ENCODE measurements at places on chromosomes 11 and 22.

GRCh38 chr11:129012880-129013279 lies 70.2 kb upstream of the TP53AIP1 start:
- DNase-seq, result no peak

DNA sequence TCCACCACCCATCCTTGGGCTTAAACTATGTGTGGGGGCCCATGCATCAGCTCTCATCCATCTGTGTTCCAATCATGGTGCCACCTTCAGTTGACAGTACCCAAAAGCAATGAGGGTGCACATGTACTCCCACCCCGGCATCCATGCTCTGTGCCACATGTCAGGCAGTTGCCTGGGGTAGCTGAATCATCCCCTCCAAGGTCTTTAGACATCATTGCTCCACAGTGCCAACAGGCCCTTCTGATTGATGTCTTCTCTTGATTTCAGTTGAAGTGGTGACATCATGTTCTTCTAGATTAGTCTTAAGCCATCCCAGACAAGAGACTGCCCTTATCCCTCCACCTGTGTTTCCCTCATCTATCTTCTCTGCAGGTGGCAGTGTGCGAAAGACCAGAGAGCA lies 42.5 kb downstream of the TMPRSS5 start:
- DNase-seq, result no peak

GRCh38 chr11:75429902-75430713 lies 2.9 kb downstream of the KLHL35 start:
- no peak for DNase-seq

DNA sequence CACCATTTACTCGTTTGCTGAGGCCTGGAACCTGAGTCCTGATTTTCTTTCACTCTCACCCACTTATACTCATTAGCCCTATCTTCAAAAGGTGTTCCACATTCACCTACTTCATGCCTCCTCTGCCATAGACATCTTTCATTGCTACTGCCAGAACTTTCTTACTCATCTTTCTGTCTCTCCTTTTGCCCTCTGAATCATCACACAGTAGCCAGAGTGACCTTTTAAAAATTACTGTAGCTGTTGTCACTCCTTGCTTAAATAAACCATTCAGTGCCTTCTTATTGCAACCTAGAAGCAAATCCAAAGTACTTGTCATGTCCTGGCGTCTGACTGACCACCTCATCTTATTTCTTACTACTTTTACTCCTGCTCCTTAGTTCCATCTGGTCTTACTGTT lies 38.2 kb downstream of the ATXN10 start:
- no peak for DNase-seq

GRCh38 chr11:114447892-114448291 lies 8.6 kb downstream of the REXO2 start:
- no peak for DNase-seq

GRCh38 chr11:16890442-16890841 lies 123.8 kb downstream of the PLEKHA7 start:
- no peak for DNase-seq

- DNase-seq, result no peak
Observed at GRCh38 chr11:45677770-45678512, 12.5 kb upstream of the CHST1 start.

- DNase-seq, result no peak
Observed at GRCh38 chr11:13776134-13776815, 107.8 kb downstream of the FAR1 start.

- no peak for DNase-seq
Observed at GRCh38 chr11:44351006-44351660, 41.2 kb upstream of the ALX4 start.

- DNase-seq, result no peak
Observed at GRCh38 chr11:133971881-133972280, 15.1 kb upstream of the IGSF9B start.

- no peak for DNase-seq
Observed at GRCh38 chr11:88169471-88169870, 5.8 kb downstream of the RAB38 start.

DNA sequence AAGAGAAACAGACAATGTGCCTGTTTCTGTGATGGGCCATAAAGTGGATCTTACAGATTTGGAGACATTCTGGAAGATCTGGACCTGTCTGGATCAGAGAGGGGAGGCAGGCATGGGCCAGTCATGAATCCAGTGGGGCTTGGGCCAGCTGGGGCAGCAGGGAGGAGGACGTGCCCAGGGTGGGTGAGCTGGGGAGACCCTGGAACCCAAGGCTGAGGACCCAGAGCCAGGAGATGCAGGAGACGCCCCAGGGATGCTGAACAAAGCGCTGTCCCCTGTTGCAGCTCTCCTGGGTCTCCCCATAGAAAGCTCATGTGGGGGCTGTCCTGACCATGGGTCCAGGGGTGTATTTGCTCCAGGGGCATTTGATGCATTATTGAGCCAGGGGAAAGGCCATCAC lies 1.5 kb upstream of the APOBEC3A start:
- DNase-seq, result no peak

GRCh38 chr22:40310081-40310767 lies 36.1 kb upstream of the ADSL start:
- DNase-seq, result no peak

- DNase-seq, result no peak
Observed at GRCh38 chr22:39312410-39312809, 7.0 kb downstream of the RPL3 start.

GRCh38 chr22:31275576-31275975 lies 16.7 kb downstream of the PIK3IP1 start:
- DNase-seq, result no peak

- DNase-seq, result no peak
Observed at GRCh38 chr11:134242376-134242775, 10.8 kb downstream of the THYN1 start.

- DNase-seq, result no peak
Observed at GRCh38 chr22:30893434-30894370, 74.9 kb downstream of the MORC2 start.

- DNase-seq, result no peak
Observed at GRCh38 chr11:2533587-2534133, 88.9 kb downstream of the KCNQ1 start.

- DNase-seq, result no peak
Observed at GRCh38 chr11:36722421-36722820, 124.4 kb upstream of the RAG2 start.

GRCh38 chr11:15750535-15751308 lies 605.6 kb downstream of the SOX6 start:
- DNase-seq, result no peak

- DNase-seq, result no peak
Observed at GRCh38 chr11:19952116-19952605, 208.1 kb downstream of the DBX1 start.

DNA sequence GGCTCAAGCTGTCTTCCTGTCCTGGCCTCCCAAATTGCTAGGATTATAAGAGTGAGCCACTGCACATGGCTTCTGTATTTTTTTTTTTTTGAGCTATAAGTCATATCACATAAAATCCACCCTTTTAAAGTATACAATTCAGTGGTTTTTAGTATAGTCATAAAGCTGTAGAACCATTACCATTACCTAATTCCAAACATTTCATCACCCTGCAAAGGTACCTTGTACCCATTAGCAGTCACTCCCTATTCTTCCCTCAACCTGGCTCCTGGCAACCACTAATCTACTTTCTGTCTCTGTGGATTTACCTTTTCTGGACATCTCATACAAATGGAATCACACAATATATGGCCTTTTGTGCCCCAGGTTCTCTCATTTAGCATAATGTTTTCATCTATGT lies 84.5 kb downstream of the MTMR3 start:
- DNase-seq, result no peak

GRCh38 chr11:35380603-35381002 lies 38.8 kb downstream of the SLC1A2 start:
- no peak for DNase-seq

- DNase-seq, result no peak
Observed at GRCh38 chr11:69546735-69547370, 65.4 kb downstream of the LINC01488 start.

DNA sequence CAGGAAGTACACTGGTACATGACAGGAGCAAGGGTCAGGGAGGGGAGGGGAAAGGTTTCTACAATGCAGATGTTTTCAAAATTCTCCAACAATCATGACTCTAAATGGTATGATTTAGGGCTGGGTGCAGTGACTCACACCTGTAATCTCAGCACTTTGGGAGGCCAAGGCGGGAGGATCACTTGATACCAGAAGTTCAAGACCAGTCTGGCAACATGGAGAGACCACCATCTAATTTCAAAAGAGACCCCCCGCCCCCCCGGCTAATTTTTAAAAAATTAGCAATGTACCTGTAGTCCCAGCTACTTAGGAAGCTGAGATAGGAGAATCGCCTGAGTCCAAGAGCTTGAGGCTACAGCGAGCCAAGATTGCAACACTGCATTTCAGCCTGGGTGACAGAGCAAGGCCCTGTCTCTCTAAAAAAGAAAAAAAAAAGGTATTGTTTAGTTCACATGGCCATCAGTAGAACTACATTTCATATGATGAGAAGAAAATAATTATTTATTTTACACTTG lies 15.9 kb upstream of the OLFML1 start:
- no peak for DNase-seq

DNA sequence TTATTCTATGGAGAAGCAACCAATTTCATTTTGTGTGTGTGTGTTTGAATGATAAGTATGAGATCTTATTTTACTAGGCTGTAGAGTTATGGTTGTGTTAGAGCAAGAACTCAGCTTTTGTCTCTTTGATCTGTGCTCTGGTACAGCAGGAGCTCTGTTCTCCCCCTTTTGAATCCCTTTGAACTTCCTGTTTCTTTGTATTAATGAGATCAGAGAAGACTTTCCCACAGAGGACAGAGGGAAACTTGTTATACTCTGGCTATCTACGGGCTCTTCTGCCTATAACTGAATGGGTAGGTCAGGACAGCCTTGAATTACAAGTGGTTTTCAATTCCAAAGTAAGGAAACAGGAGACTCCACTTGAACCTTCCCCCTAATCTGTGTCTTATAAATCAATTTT lies 1015.0 kb upstream of the RAG2 start:
- no peak for DNase-seq

DNA sequence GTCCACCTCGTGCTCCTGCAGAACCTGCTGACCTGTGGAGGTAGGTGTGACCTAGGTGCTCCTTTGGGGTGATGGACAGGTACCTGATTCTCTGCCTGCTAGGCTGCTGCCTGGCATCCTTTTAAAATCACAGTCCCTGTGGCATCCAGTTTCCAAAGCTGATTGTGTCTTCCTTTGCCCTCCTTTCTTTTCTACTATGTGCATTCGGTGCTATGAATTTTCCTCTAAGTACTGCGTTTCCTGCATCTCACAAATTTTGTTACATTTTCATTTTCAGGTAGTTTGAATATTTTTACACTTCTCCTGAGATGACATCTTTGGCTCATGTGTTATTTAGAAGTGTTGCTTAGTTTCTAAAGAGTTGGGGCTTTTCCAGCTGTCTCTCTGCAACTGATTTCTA lies 30.9 kb upstream of the PPP6R3 start:
- no peak for DNase-seq

GRCh38 chr11:133198438-133198837 lies 333.9 kb downstream of the OPCML start:
- DNase-seq, result no peak

- DNase-seq, result no peak
Observed at GRCh38 chr11:101435408-101435973, 148.3 kb downstream of the TRPC6 start.

- DNase-seq, result no peak
Observed at GRCh38 chr11:91394727-91395414, 829.7 kb upstream of the FAT3 start.

DNA sequence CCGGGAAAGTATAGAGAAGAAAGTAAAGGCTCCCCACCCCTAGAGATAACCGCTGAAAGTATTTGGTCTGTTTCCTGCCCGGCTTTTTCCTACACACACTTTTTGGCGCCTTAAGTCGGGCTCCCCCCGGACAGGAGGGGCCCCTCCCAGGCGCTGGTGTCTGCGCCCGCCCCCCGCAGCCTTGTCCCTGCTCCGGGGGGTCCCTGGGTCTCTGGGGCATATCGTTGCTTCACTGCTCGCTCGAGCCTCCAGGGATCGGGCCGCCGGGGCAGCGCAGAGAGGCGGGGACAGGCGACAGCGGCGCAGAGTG lies 928 bp upstream of the CRACR2B start:
- no peak for DNase-seq

DNA sequence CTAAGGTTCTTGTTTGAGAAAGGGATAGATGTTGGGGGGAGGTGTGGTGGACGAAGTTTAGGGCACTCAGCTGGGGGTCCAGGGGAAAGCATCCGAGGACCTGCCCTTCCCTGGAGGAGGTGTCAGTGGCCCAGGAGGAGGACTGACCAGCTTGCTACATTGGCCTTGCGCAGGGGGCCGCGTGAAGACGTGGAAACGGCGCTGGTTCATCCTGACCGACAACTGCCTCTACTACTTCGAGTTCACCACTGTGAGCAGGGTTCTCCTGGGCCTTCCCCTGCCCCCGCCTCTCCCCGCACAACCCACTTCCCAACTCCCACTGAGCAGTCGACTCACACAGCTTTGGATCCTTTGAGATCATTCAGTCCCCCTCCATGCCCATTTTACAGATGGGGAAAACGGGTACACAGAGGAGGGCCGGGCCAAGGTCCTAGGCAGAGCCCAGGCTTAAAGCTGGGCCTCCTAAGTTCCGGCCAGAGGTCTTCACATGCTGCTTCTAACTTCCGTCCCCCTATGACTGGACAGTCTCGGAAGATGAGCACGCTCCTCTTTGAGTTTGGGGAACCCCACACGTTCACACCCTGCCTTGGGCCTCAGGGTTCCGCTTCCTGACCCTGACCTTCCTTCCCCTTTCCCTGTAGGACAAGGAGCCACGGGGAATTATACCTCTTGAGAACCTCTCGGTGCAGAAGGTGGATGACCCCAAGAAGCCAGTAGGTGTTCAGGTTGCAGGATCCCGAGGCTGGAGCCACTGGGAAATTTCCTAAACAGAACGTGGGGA lies 28.7 kb downstream of the CYTH4 start:
- no peak for DNase-seq

GRCh38 chr11:134677397-134677822 lies 265.4 kb upstream of the B3GAT1 start:
- DNase-seq, result no peak

- DNase-seq, result no peak
Observed at GRCh38 chr11:10876158-10876557, 18.3 kb upstream of the ZBED5 start.

DNA sequence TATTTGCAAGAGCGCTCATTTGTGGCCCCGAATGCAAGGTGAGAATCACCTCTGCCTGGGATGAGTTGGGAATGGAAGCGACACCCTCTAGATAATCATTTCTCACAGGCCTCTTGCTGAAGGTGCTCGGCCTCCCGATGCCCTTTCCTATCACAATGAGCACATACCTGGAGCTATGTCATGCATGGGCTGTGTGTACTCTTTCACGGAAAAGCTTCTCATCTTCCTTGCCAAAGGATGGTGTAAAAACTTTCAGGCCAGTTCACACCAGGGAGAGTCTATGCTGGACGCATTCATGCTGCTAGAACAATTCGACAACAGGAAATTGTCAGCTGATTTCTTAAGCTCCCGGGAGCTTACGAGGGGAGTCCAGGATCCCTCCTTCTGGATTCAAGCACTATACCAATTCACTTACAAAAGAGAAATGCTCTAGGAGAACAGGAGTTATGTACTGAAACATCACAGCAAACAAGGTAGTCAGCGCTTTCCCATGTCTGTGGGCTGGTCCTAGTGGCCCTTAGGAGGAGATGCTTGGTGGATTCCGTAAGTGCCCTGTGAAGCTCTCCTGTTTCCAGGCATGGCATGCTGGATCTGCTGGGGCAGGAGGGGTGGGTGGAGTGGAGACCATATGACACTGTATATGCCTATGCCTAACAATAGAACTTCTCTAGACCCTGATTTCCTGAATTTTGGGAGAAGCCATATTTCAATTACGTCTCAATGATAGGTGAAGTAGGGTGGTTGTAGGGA lies 53.1 kb upstream of the B3GAT1 start:
- no peak for DNase-seq

- DNase-seq, result no peak
Observed at GRCh38 chr22:27752141-27752540, 49.4 kb downstream of the MN1 start.
